SK-MEL-5 (cell line): ENCODE measurements at places on chromosomes 6 and 20.

DNA sequence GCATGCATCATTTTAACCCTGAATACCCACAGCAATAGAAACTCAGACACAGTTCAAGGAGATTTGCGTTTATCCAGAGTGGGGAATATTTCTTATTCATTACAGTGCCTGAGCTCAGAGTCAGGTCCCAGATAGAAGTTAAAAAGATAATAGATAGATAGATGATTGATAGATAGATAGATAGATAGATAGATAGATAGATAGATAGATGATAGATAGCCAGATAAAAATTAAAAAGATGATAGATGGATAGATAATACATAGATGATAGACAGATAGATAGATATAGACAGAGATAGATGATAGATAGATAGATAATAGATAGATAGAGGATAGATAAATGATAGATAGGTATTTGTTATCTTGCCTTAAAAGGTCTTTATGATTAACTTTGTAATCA, 184.7 kb downstream of the MYLK4 start:
- no peak for DNase-seq

DNA sequence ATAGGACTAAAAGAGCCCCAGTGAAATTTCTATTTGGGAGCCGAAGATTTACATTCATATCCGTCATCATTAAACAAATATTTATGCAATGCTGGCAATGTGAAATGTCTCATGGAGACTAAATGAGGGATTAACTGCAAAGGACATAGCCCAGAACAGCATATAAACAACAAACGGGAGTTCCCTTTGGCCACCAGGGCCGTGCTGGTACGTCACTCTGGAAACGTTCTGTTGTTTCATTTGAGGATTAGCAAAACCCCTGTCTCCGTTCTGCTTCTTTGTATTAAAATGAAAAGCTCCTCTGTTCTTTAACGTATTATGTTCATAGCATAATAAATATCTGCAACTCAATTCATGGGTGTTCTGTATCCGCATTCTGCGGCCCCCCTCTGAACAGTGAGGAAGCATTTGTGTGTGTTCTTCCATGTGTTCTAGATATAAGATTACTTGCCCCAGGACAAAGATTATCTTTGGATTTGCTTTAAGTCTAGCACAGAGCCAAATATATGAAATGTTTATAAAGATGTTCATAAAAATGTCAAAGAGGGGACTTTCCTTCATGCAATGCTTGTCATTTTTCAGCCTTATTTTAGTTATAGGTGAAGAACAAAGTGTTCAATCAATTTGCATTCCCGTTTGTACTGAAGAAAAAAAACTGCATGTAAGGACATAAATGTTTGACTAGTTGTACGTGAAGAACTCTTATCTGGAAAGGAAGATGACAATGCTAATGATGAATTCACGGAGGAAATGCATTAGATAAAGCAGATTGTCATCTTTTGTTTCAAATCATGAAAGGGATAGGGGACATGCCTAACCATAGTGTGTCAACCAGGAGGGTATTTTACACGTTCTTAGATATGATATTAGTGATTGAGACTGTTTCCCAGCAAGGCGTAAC, 90.0 kb upstream of the TNFAIP3 start:
- DNase-seq = no peak

DNA sequence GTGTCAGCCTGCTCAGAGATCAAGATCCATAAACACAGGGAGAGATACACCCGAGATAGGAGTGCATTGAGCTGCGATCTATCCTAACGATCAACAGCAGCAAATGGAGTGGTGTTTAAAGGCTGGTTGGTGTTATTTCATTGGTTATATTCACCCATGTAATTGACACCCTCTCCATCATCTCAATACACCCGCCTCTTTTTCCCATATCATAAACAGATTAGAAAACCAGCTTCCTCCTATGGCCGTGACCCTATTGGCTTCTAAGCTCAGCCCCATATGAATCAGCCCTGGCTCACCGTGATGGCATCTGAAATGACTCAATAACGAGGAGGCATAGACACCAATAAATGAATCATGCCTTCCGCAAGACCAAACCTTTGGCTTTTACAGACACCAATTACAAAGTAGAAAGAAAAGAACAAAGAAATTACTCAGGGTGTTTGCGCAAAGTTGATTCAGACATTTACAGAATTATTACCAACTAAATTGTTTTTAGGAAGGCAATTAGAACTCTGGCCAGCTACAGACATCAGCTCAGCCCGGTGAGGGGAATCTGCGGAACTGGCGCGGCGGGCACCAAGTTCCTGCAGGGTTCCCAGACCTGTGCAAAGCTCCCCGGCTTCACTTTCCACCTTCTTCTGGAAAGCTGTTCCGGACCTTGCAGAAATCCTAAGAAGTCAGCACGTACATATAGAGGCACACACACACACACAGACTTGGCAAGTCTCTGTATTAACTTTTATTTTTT, 11.5 kb downstream of the PMEPA1 start:
- DNase-seq = peak; percentile 43

DNA sequence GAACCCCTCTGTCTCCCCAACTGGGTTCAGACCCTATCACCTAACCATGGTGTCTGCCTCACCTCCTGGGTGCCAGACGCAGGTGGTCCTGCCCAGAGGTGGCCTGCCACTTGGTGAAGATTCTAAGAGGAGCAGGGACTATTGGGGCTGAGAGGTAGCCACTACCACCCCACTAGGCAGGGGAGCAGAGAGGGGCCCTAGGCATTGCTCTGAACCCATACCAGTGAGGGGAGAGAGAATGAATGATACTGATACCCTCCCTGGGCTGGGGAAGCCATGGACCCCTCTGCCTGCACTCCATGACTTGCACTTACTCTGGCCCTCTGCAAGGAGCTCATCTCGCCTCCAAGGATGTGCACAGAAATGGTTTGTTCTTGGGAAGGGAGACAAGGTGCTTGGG, 31.7 kb upstream of the SPDEF start:
- DNase-seq = no peak

GRCh38 chr6:34070315-34071135, 75.4 kb downstream of the GRM4 start:
- no peak for DNase-seq

- DNase-seq = peak; percentile 65
These were observed at the start of gene ARID1B for GRCh38 chr6:156776840-156777576. ARID1B (plus strand) TSS chr6:156777378; CDS start chr6:156777681, 303 bp downstream.

- no peak for DNase-seq
These were observed 46.0 kb upstream of the NXT1 start for GRCh38 chr20:23304616-23305015.

GRCh38 chr6:111591370-111591900, 14.2 kb downstream of the TRAF3IP2 start:
- DNase-seq = peak; percentile 86

GRCh38 chr20:40181676-40182075, 507.4 kb downstream of the MAFB start:
- no peak for DNase-seq

- DNase-seq = no peak
These were observed 44.4 kb downstream of the RPS12 start for GRCh38 chr6:132858750-132859149.

GRCh38 chr6:104401926-104402325, 457.8 kb downstream of the HACE1 start:
- no peak for DNase-seq

GRCh38 chr6:53216301-53216700, 67.7 kb upstream of the GCM1 start:
- DNase-seq = peak; percentile 85
